ENCODE measurements at places on chromosomes 12 and 14.

DNA sequence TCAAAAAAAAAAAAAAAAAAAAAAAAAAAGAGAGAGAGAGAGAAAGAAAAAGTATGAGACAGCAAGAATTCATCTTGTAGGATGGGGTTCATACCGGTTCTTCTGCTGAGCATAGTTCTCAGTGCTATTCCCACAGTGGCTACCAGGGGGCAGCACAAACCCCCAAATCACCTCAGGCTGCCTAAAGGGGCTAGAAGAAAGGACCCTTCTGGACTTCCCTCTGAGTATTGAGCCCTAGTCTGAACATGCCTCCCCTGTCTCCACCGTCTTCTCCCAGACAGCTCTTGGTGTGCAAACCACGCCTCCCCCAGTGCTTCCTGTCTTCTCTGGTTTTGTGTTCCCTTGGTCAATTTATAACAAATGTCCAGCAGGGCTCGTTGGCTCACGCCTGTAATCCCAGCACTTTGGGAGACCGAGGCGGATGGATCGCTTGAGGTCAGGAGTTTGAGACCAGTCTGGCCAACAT lies 31.3 kb upstream of the SMUG1 start:
- peak; percentile 50 for DNase-seq

DNA sequence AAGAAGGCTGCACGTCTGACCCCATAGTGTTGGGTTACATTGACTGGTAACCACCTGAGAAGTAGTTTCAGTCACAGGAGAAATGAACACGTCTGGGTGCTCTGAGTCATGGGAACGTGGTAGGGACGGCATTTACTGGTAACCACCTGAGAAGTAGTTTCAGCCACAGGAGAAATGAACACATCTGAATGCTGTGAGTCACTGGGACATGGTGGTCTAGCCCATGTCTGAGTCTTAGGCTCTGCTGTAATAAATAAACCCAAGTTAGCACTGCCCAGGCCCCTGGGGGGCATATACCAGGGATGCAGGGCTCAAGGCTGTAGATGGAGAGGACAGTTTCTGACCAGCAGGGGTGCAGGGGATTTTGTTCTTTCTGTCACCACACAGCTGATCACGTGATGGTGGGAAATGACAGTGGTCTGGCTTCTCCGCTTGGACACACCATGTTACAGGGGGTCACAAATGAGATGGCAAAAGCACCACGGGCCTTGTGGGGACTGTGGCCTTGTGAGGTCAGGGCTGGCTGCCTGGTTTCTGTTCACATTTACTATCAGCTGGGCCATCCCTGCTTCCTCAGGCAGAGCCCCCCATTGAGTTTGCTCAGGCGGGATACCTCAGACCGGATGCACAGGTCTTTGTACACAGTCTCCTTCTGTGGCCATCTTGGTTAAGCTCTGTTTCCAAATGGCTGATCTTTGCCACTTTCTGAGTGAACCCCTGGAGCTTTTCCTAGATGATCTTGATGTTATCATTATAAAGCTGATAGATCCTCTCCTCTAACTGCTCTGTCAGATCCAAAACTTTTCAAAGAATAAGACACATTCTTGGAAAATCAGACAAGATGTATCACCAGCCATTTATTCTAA lies 9.8 kb upstream of the C12orf42 start:
- no peak for DNase-seq

GRCh38 chr14:96901227-96901626 lies 104.0 kb downstream of the VRK1 start:
- no peak for DNase-seq

- DNase-seq: no peak
These were observed 276.7 kb downstream of the RASSF9 start for GRCh38 chr12:85559536-85559935.

DNA sequence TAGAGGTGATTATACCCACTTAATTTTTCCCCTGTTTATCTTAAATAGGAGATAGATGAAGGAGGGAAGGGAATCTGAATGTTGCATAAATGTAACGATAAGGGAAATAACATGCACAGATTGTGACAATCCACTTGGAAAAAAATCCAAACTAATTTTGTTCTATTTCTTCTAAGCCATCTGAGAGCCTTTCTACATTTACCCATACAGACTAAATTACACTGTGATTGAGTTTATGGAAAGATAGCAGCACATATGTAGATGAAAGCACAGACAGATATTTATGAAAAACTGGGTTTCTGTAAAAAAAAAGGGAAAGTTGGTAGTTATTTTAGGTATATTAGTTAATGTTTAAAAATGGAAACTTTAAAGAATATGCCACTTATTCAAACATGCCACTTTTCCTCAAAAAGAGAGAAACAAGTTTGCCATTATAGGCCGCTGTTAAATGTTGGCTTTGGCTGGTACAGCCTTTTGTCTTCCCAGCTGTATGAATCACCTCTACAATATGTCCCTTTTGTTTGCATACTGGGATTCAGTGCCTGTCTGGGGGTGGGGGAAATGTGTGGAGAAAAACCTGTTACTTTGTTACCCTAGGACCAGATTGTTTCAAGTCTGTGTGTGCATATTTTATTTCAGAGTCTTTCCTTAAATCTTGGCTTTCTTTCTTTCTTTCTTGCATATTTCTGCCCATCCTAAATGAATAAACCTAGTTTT lies 470.2 kb upstream of the LMO3 start:
- DNase-seq: no peak

DNA sequence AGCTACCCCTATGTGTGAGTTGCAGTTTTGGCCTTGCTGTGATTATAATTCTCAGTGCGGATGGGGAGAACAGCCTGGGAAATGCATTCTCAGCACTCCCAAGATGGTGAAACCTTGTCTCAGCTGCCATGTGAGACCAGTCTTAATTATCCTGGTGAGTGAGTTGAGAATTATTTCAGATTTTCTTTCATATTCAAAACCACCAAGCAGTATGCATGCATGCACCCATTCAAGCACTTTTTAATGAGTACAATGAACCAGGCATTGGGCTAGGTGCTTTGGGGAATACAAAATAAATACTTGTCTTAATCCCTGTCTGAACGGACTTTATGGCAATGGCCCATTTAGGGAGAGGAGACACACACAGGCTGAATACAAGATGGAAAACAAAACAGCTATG lies 94.7 kb downstream of the PTPN11 start:
- DNase-seq: no peak

DNA sequence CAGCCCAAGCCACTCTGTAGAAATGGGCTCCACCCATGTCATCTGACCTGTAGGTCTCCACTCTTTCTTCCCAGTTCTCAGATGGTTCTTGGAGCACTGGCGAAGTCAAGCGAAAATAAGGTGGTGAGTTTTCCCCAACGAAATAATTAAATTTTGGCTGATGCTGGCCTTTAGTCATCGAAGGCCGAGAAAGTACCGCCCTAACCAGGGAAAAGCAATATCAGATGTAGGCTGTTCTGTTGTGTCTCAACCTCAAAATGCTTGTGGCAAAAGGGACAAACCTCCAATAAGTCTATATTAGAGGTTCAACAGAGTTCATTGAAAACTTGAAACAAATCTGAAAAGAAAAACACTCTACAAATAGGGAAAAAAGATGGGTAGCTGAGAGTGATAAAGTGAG lies 48.6 kb upstream of the BCAT1 start:
- no peak for DNase-seq

GRCh38 chr12:123602651-123603195 lies 824 bp downstream of the DDX55 start:
- peak; percentile 44 for DNase-seq

GRCh38 chr12:47378222-47378582 lies 298.4 kb upstream of the AMIGO2 start:
- DNase-seq: no peak

GRCh38 chr14:95549656-95550585 lies 15.1 kb downstream of the GLRX5 start:
- no peak for DNase-seq

DNA sequence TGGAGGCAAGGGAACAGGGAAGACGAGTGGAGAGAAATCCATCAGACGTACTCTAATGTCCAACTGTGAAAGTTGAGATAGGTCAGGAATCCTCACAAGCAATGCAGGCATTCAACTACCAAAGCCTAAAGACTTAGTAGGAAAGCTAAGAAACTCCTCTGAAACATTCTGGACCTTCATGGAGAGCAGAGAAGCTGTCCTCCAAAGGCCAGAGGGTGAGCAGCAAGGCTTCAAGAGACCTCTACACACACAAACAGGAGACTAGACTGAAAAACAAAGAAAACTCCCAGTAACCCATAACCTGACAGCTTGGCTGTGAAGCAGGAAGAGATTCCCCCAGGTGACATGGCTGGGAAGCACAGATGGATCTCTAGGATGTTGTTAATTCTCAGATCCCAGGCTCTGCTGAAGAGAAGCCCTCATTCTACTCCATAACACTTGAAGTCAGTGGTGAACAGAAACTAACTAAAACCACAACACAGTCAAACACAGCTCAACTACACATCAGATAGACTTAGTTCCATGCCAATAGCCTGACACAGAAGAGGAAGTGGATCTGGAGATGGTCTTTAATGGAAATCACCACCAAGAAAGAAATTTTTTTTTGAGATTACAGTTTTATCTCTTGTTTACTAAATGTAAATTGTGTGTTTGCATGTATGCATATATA lies 23.2 kb upstream of the LYZ start:
- peak; percentile 90 for DNase-seq

DNA sequence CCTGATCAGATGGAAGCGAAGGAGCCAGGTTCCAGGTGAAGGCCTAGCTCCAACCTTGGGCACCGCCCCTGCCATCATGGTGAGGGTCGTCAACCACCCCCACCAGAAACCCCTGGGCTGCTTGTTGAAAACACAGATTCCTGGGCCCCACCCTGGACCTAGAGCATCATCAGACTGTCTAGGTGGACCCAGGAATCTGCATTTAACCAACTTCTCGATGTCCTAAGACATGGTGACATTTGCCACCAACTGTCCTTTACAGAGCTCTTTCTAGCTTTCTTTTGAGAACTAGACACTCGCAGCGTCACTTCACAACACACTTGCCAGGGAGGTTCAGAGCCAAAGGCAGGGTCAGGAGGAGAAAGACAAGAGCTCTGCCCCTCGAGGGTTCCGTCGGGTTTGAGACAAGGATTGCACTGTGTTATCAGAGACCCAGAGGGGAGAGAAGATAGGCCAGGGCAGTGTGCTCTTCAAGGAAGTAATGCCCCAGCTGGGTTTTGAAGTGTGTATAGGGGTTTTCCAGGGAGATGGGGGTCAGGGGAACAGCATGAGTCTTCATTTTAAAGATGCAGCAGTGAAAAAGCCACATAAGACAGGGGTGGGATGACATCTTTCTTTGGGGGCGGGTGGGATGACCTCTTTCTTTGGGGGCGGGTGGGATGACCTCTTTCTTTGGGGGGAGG lies 24.6 kb downstream of the RFLNA start:
- DNase-seq: no peak

GRCh38 chr12:67820694-67821093 lies 168.6 kb upstream of the IFNG-AS1 start:
- no peak for DNase-seq

DNA sequence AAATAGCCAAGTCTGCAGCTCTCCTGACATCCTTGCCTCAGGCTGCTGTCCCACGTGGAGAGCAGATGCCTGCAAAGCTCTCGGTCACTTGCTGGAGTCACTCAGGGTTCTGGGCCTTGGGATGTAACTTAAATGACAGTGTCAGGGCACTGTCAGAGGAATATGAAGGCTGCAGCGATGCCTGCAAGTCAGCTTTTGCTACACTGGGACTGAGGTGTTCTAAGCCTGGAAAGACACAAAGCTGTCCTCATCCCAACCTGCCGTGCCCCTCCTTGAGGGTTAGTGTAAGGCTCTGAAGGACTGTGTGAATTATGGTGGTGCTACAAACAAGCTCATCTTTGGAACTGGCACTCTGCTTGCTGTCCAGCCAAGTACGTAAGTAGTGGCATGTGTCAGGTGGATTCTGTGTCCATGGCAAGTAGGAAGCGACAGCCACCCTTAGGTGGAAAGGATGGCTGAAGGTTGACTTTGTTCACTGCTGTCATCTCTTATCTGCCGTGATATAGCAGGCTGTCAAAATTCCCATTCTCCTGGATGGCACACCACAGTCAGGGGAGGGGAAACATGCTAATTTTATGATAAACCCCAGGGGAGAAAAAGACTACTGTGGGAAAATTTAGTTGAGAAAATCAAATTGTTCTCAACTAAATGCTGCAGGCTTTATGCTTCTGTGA lies 79.9 kb downstream of the DAD1 start:
- no peak for DNase-seq

DNA sequence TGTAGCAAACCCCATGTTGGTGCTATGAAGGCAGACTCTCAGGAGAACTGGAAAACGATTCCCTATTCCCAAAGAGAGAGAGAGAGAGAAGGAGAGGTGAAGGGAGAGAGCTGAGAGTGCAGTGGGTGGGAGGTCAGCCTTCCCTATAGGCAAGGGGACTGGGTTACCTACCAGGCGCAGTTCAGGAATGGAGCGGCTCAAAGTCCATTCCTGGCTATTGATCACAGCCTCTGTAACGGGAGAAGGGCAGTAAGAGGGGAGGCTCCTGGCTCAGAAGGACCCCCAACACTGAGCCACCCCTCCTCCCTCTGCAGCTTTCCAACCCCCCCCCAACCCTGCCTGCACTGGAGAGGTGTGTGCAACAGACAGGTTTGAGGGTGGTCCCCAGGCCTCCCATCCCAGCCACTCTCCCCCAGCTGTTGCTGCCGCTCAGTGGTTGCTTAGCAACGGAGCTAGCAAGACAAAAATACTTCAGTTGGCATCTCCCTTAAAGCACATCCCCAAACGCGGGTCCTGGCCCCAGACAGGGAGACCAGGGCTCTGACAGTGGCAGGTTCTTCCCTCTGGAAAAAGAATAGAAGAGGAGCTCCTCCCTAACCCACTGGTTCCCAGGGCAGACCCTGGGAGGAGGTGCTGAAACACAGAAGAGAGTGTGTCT lies 3.2 kb downstream of the AGAP2 start:
- DNase-seq: no peak

- DNase-seq: no peak
These were observed 325 bp upstream of the CLIP1 start for GRCh38 chr12:122422730-122423257.

- DNase-seq: no peak
These were observed 144.5 kb downstream of the LLPH start for GRCh38 chr12:65986047-65986446.

GRCh38 chr14:99356031-99356608 lies 84.1 kb upstream of the BCL11B start:
- no peak for DNase-seq

GRCh38 chr14:92315050-92315805 lies 7.7 kb upstream of the SLC24A4 start:
- no peak for DNase-seq

GRCh38 chr12:47819896-47820630 lies at the start of gene HDAC7:
Gene HDAC7 (minus strand): TSS chr12:47819903. CDS start chr12:47819785, 118 bp downstream.
- DNase-seq: peak; percentile 37

DNA sequence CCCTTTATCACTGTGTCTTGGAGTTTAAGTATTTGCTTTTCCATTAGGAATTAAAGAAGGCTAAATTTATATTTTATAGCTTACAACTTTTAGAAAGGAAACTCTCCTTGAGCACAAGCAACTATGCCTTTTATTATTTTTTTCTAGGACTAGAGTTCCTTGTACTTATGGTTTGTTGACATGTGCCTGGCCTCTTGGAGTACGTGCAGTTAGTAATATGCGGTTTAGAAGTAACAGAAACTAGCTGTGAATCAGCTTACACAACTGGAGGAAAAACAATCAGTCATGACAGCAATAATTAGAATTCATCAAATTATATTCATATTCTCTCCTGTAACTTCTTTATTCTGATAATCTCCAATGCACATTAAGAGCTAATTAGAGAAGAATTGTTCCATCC lies 428.7 kb downstream of the AEBP2 start:
- no peak for DNase-seq

- no peak for DNase-seq
These were observed 13.4 kb downstream of the MMP17 start for GRCh38 chr12:131841547-131841946.
